ENCODE measurements at places on chromosomes 16 and 17.

DNA sequence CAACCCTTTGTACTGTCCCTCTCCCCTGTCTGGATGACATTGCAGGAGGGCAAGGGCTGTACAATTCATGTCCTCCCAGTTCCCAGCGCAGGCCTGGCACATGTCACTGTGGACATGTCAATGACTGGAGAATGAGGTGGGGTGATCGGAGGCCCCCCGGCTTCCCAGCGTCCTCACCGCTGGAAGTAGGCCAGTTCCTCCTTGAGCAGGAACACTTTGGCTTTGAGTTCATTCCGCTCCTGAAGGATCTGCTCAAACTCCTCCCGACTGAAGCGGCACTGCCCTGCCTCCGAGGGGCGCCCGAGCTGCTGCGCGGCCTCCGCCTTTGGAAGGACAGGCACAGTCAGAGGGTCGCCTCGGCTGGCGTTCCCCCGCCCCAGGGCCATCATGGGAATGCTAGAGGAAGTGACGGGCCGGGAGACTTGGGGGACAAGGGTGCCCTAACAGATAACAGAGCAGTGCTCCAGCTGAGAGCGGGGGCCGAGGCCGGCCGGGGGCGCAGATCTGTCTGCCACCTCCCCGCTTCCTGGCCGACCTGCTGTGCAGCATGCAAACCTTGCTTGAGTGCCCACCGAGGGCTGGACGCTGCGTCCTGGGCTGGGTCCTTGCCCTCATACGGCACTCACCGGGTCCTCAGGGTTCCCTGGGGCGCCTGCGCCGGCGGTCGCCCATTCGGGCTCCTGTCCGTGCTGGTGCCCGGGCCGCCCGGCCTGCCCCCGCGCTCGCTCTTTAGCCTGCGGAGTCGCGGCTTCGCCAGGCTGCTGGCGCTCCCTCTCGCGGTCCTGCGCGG lies 1.3 kb downstream of the RILP start:
- peak; percentile 61 for DNase-seq

DNA sequence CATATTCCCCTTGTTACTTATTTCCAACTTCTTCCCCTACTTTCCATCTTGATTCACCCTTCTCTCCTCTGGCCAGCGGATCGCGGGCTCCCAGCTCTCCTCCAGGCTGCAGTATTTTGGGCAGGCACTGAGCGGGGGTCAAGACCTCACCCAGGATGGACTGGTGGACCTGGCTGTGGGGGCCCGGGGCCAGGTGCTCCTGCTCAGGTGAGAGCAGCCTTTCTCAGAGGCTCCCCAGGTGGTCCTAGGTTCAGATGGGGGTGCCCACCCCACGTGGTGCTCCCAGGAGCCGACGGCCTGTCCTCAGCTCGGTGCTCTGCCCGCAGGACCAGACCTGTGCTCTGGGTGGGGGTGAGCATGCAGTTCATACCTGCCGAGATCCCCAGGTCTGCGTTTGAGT lies 16.0 kb downstream of the ITGAX start:
- no peak for DNase-seq

GRCh38 chr16:2799859-2800226 lies 1.6 kb downstream of the PRSS41 start:
- DNase-seq = peak; percentile 80

GRCh38 chr17:44385287-44386181 lies 3.9 kb downstream of the ITGA2B start:
- DNase-seq = peak; percentile 86

- DNase-seq = no peak
Observed at GRCh38 chr16:46894036-46894672, 10.0 kb downstream of the GPT2 start.

DNA sequence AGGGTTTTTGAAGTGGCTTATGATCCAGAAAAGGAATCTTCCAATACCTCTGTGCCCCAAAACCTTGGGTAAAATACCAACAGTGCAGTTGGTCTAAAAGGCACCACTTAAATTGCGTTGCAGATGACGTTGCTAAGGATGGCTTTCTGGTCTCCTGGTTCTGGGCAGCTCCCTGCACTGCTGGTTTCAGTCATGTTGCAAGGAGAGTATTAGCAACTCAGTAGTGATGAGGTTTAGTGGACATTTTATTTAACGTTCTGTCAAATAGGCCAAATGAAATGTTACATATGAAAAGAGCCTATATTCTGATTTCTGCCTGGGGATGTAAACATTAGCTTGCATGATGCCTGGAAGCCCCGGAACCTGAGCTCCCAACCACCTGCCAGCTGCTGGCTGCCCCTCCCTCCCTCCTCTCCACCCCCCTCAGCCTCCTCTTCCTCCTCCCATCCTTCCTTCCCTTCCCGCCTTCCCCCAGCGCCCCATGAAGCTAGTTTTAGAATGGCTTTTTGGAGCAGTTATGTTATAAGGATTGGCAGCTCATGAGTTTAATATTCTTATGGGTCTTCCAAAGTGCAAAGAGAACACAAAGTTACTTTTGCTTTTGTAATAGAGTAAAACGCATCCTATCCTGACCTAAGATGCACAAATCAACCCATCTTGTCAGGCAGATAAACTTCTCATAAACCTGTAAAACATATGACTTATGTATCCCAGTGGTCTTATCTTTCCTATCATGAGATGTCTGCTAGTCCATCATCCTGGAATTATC lies 20.7 kb downstream of the CD7 start:
- no peak for DNase-seq

- DNase-seq = no peak
Observed at GRCh38 chr16:3846595-3847091, 33.9 kb downstream of the CREBBP start.

- DNase-seq = no peak
Observed at GRCh38 chr17:78997881-78998280, 11.7 kb downstream of the CANT1 start.

- no peak for DNase-seq
Observed at GRCh38 chr17:53273126-53273525, 549.6 kb upstream of the KIF2B start.

- no peak for DNase-seq
Observed at GRCh38 chr16:27721531-27722181, 171.7 kb downstream of the KATNIP start.

GRCh38 chr17:39107973-39108372 lies 43.5 kb downstream of the PLXDC1 start:
- DNase-seq = no peak

GRCh38 chr16:15051387-15051951 lies 4.4 kb downstream of the NTAN1 start:
- peak; percentile 31 for DNase-seq

GRCh38 chr17:60089096-60089806 lies 10.5 kb upstream of the HEATR6 start:
- no peak for DNase-seq

DNA sequence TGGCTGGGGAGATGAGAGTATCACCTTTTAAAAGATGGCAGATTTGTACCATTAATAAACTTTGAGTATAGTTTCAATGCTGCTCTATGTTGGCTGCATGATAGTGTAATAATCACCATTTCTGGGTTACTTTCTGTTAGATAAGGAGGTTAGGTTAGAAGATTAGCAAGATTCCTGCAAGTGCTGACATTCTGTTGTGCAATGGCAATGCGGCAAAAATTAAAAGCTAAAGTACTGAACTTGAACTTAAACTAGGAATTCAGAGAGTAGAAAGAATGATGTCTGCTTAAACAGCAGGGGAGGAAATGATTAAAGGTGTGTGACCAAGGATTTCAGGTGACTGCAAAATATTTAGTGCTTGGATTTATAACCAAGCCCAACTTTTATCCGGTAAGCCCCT lies 399.8 kb upstream of the MON1B start:
- DNase-seq = no peak

- DNase-seq = peak; percentile 36
Observed at GRCh38 chr17:70286391-70286790, 117.1 kb downstream of the KCNJ2 start.

All from suppressor macrophage (primary cell).